ENCODE measurements at places on chromosomes 7 and 10. TPM values are rescaled to one million over a fixed set of nuclear protein-coding genes. Genes with fewer than 3 reads are reported as not detected.
A peak's percentile ranks its signal among the peaks of the same experiment; 100 is the strongest.

DNA sequence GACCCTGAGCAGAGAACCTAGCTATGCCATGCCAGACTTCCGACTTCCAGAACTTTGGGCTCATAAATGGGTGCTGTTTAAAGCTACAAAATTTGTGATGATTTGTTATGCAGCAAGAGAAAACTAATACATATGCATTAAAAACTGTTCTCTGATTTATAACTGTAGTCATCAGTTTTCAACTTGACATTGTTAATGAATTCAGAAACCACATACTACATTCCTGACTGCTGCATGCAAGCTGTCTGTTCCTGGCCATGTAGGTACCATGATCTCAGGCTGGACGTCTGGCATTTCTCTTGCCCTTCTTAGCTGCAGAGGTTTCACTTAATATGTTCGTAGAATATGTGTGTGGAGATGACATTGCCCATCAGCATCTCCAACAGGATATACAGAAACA lies 28.4 kb downstream of the MKX start:
- peaks cover 70% of the 10 kb centered on the region for H3K27me3 ChIP-seq
- H3K4me1 ChIP-seq, result peaks cover 3% of the 10 kb centered on the region
- DNase-seq, result no peak
- H3K36me3 ChIP-seq, result peaks cover 4% of the 10 kb centered on the region

DNA sequence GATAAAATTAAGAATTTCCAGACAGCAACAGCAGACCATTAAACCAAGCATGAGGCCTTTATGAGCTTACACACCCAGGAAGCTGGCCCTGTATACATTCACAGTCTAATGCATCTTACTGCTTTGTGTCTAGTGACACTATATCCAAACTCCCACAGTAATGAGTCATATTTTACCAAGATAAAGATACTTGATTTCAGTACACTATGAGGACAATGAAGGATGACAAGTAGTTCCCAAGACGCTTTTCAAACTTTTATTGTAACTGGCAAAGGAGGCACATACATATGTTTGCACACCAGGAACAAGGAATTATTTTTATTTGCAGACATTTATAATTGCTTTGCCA lies 148.0 kb downstream of the TSPAN12 start:
- H3K27me3 ChIP-seq, result no peaks in the 10 kb centered on the region
- H3K4me3 ChIP-seq, result no peak overlapping the region
- no peak for DNase-seq
- H3K27ac ChIP-seq, result no peak overlapping the region
- H3K36me3 ChIP-seq, result no peaks in the 10 kb centered on the region
- H3K4me1 ChIP-seq, result no peaks in the 10 kb centered on the region

DNA sequence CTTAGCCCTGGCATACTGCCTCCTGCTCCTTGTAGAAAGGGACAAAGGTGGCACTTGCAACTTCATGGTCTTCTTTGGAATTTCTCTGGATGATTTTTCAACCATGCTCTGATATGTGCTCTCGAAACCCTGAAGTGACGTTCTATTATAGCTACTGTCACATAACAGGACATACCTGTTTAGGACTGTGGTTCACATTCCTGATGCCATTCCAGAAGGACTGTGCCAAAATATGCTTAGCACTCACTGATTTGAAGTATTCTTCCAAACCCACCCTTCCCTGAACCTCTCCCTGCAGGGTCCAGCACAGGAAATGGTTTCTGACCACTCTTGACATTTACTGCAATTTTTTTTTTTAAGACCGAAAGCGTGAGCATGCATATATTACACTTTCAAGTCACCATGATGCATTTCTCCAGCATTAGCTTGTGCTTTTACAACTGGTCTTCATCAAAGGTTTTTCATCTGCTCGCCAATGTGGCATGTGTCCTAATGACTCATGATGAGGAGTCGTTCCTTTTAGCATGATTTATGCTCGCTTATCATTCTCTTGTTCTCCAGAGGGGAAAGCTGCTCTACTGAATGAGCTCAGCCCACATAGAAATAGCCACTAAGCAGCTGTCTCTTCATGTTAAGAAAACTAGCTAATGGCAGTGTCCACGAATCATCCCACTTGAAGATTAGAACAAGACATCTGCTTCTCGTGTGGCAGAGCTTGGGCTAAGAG lies 135.2 kb downstream of the ADAM12 start:
- no peak for DNase-seq
- no peaks in the 10 kb centered on the region for H3K27me3 ChIP-seq
- H3K27ac ChIP-seq, result no peak overlapping the region
- no peaks in the 10 kb centered on the region for H3K4me1 ChIP-seq
- no peak overlapping the region for H3K4me3 ChIP-seq

- no peak for DNase-seq
- no peak overlapping the region for H3K4me3 ChIP-seq
- no peaks in the 10 kb centered on the region for H3K36me3 ChIP-seq
- H3K4me1 ChIP-seq, result no peaks in the 10 kb centered on the region
- no peaks in the 10 kb centered on the region for H3K27me3 ChIP-seq
These were observed 121.2 kb downstream of the MTERF1 start for GRCh38 chr7:91759205-91759863.

DNA sequence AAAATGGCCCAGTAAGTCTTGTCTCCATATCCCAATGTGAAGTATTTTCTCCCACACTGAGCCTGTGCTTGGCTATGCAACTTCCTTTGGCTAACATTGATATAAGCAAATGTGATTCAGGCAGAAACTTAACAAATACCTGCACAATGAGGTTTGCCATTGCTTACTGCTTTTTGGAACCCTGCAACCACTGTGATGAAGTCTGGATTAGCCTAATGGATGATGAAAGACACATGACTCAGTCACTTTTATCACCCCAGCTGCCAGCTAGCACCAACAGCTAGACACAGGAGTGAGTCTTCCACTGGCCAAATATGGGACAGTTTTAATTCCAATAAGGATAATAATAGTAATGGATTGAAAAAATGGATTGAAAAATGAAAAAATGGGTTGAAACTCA lies 854.5 kb downstream of the GRM8 start:
- H3K36me3 ChIP-seq, result no peaks in the 10 kb centered on the region
- H3K27ac ChIP-seq, result no peak overlapping the region
- no peak overlapping the region for H3K4me3 ChIP-seq
- no peaks in the 10 kb centered on the region for H3K27me3 ChIP-seq
- no peak for DNase-seq

DNA sequence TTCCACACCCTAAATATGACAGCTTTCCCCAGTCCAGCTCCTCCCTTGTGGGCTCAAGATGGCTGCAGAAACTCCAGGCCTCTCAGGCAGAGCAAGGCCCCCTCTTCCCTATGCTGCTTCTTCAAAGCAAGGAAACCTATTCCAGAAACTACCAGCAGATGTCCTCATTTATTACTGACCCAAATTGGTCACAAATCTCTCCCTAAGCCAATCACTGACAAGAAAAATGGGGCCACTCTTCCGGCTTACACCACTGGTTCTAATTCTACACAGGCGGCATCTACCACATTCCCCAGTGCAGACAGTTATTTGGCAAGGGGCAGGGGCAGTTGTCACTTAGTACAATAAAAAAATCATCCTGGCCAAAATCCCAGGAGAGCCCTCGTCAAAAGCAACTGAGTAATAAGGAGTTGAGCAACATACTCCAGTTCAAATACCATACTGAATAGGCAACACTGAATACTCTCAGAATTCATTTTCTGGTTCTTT lies 150.4 kb downstream of the SFMBT2 start:
- H3K27me3 ChIP-seq, result no peaks in the 10 kb centered on the region
- no peaks in the 10 kb centered on the region for H3K36me3 ChIP-seq
- H3K27ac ChIP-seq, result peak overlapping the region; percentile 90
- peak overlapping the region; percentile 80 for H3K4me3 ChIP-seq
- DNase-seq, result no peak

GRCh38 chr7:77783545-77783944 lies 14.7 kb downstream of the TMEM60 start:
- no peaks in the 10 kb centered on the region for H3K27me3 ChIP-seq
- no peaks in the 10 kb centered on the region for H3K4me1 ChIP-seq
- DNase-seq, result no peak

DNA sequence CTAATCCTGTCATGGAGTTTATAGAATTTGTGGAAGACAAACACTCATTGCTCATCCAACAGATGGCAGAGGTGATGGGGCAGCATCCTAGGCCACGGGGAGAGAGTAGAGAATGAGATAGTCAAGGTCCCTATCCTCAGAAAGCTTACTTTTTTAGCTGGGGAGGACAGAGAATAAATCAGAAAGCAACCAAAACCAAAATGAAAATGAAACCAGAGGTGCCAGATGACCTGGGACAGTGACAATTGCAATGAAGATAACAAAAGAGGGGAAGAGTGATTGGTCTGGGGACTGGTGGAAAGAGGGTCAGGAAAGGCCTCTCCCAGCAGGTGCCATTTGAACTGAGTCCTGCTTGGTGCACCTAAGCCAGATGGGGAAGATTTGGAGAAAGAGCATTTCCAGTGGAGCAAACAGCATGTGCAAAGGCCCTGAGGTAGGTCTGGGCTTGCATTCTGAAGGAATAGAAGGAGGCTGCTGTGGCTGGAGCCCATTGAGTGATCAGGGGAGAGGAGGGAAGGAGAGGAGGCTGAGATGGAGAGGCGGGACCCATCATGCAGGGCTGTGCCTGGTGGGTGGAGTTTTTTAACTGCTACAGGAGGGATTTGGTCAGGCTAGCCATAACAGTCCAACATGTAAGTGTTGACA lies 164.1 kb downstream of the RPS24 start:
- no peaks in the 10 kb centered on the region for H3K36me3 ChIP-seq
- H3K27me3 ChIP-seq, result peaks cover 18% of the 10 kb centered on the region
- H3K27ac ChIP-seq, result no peak overlapping the region

GRCh38 chr7:150979713-150980390 lies 1.7 kb upstream of the KCNH2 start:
- H3K36me3 ChIP-seq, result peaks cover 2% of the 10 kb centered on the region
- no peak overlapping the region for H3K27ac ChIP-seq
- peaks cover 22% of the 10 kb centered on the region for H3K27me3 ChIP-seq
- H3K4me3 ChIP-seq, result peak overlapping the region; percentile 19

DNA sequence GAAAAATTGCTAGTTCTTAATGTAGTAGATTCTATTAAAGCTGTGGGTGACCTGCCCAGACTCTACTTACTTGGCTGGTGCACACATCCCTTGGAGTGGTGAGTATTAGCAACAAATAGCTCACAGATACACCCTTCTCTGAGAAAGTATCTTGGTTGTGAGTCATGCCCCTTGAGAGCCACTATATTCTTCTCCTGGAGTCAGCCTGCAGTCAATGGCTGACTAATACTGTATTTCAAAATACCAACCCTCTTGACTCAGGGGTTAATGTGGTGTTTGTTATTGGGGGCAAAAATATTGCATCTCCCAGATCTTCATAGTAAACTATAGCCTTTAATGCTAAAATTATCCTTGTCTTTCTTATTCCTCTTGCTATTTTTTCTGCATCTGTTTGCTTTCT lies 354.9 kb downstream of the BMPER start:
- H3K4me1 ChIP-seq, result no peaks in the 10 kb centered on the region
- no peak for DNase-seq
- no peaks in the 10 kb centered on the region for H3K27me3 ChIP-seq
- H3K36me3 ChIP-seq, result no peaks in the 10 kb centered on the region
- no peak overlapping the region for H3K4me3 ChIP-seq

DNA sequence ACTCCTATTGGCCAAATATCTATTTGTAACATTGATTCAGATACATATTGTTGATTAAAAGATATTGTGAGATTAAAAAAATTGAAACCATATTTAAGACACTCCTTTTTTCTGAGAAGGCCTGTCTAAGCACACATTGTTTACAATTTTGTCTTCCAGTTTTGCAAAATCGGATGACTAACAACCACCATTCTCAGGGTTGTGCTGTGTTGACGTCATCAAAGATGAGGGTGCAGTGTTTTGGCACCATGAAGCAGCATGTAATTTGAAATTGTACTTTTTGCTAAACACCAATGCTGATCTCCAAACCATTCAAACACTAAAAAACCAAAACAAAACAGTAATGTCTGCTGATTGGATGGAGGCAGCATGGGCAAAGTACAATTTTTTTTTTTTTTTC lies 7.4 kb downstream of the CREB5 start:
- no peak overlapping the region for H3K4me3 ChIP-seq
- no peaks in the 10 kb centered on the region for H3K4me1 ChIP-seq
- H3K36me3 ChIP-seq, result no peaks in the 10 kb centered on the region

DNA sequence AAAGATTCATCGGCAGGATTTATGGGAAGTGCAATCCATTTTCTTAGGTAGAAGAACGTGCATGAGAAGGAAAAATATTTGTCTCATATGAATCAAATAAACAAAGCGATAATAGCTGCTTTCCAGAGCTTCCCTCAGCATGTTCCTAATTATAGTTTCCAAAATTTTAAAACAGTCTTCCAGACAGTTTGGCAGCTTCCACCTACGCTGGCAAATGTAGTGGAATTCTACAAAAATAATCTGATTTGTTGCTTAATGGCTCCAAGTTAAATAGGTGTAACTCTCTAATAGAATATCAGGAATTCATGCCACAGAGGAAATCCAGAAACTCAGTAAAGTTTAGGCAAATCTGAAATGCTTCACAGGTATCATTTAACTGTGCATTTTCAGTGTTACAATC lies 23.3 kb upstream of the AGBL3 start:
- peaks cover 27% of the 10 kb centered on the region for H3K27me3 ChIP-seq
- peaks cover 2% of the 10 kb centered on the region for H3K36me3 ChIP-seq
- no peak for DNase-seq
- no peaks in the 10 kb centered on the region for H3K4me1 ChIP-seq
- H3K4me3 ChIP-seq, result no peak overlapping the region
- no peak overlapping the region for H3K27ac ChIP-seq

GRCh38 chr10:30422981-30423654 lies 10.9 kb upstream of the MAP3K8 start:
- peaks cover 20% of the 10 kb centered on the region for H3K4me1 ChIP-seq
- H3K27me3 ChIP-seq, result no peaks in the 10 kb centered on the region
- DNase-seq, result no peak
- H3K4me3 ChIP-seq, result no peak overlapping the region
- no peak overlapping the region for H3K27ac ChIP-seq

GRCh38 chr10:43255634-43256431 lies 11.0 kb downstream of the RASGEF1A start:
- H3K36me3 ChIP-seq, result no peaks in the 10 kb centered on the region
- peak overlapping the region; percentile 41 for H3K4me3 ChIP-seq
- peaks cover 14% of the 10 kb centered on the region for H3K4me1 ChIP-seq
- no peak overlapping the region for H3K27ac ChIP-seq

DNA sequence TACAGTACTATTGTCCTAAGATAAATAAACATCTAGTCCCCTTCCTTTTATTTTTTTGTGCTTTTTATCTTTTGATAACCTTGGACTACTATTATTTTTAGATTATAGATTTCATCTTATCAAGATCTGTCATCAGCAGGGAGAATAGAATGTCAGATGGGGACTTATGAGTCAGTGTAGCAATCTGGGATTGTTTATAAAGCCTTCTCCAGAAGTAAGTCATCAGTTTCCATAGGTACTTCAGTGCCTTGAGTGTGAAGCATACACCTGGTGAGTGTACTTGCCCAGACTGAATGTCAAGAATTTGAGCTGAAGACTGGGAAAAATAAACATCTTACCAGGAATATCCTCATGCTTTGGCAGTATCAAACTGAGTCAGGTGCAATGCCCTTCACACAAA lies 2.1 kb downstream of the CASD1 start:
- no peaks in the 10 kb centered on the region for H3K27me3 ChIP-seq
- DNase-seq, result no peak
- peak overlapping the region; percentile 21 for H3K4me3 ChIP-seq
- peak overlapping the region; percentile 77 for H3K27ac ChIP-seq
- H3K36me3 ChIP-seq, result no peaks in the 10 kb centered on the region

GRCh38 chr7:151592868-151593486 lies 73.3 kb upstream of the RHEB start:
- H3K27ac ChIP-seq, result no peak overlapping the region
- no peak overlapping the region for H3K4me3 ChIP-seq
- H3K4me1 ChIP-seq, result peaks cover 12% of the 10 kb centered on the region
- DNase-seq, result no peak
- H3K27me3 ChIP-seq, result no peaks in the 10 kb centered on the region
- H3K36me3 ChIP-seq, result peaks cover 2% of the 10 kb centered on the region

The TAS2R41 gene
- total RNA-seq, result 0.99 TPM

The HOXA9 gene
- not detected for total RNA-seq

All from T-helper 17 cell (primary cell).